ENCODE measurements at places on chromosomes 3 and 15.

GRCh38 chr3:185874119-185874518 is 49.3 kb upstream of the IGF2BP2 start:
- DNase-seq, result no peak

DNA sequence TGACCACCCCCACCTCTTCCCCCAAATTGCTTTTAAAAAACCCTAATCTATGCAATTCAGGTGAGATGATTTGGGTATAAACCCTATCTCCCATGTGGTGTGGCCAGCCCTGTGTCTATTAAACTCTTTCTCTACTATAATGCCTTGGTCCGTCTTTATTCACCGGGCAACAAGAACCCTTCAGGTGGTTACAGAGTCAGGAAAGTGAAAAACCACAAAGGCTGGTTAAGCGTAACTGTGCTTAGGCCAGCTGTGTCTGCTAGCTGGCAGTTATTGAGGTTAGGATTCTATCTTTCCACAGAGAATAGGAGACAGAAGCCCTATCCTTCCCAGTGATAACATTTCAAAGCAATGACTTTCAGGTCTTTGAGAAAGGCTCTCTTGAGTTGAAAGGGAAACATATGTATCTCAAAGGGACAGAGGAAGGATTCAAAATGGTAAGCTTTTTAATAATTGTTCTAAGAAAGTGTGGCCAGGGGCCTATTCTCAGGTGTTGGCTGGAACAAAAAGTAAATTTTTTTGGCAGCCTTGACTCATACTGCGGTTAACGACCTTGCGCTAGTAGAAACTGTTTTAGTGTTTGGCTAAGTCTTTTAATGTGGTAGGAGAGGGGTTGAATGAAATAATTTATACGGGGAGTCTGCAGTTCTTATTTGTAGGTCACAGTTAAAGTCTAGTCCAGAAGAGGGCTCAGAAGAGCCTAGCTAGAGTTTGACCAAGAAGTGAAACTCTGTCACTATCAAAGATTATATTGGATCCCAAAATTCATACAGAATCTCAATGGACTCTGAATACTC is 89.0 kb downstream of the NPAP1 start:
- no peak for DNase-seq

- DNase-seq, result no peak
Measured at GRCh38 chr3:150583028-150583427, 20.1 kb upstream of the SELENOT start.

DNA sequence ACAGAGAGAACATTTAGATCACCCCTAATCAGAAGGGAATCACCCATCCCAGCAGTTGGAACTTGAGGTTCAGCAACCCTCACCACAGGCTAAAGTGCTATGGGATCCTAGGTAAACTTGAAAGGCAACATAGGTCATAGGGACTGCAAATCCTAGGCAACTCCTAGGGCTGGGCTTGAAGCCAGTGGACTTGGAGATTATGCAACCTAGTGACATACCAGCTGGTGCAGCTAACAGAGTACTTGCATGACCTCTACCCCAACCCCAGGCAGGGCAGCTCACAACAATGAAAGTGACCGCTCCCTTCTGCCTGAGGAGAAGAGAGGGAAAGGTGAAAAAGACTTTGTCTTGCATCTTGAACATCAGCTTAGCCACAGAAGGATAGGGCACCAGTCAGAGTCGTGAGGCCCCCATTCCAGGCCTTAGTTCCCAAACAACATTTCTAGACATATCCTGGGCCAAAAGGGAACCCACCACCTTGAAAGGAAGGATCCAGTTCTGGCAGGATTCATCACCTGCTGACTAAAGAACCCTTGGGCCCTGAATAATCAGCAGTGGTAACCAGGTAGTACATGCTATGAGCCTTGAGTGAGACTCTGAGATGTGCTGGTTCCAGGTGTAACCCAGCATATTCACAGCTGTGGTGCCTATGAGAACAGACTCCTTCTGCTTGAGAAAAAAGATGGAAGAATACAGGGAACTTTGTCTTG is 37.6 kb upstream of the FBN1 start:
- no peak for DNase-seq

- DNase-seq, result no peak
Measured at GRCh38 chr3:21668012-21668411, 83.0 kb downstream of the ZNF385D start.

GRCh38 chr3:117303443-117303842 is 593.9 kb downstream of the TUSC7 start:
- no peak for DNase-seq

DNA sequence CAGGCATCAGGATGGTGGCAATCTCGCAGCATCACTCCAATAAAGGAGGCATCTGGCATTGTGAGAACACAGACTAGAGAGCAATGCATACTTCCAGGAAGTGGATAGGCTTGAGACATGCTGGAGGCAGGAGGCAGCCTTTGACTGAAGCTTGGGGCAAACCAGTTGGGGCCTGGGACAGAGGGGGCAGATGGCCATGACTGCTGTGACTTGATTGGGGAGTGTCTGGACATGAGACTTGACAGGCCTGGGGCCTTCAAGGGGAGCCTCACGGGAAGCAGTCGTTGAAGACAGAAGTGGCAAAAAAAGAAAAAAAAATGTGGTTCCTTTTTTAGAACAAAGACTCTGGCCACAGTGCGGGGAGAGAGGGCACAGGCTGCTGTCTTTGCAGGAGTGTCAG is 44.7 kb upstream of the CHRNA7 start:
- DNase-seq, result no peak

DNA sequence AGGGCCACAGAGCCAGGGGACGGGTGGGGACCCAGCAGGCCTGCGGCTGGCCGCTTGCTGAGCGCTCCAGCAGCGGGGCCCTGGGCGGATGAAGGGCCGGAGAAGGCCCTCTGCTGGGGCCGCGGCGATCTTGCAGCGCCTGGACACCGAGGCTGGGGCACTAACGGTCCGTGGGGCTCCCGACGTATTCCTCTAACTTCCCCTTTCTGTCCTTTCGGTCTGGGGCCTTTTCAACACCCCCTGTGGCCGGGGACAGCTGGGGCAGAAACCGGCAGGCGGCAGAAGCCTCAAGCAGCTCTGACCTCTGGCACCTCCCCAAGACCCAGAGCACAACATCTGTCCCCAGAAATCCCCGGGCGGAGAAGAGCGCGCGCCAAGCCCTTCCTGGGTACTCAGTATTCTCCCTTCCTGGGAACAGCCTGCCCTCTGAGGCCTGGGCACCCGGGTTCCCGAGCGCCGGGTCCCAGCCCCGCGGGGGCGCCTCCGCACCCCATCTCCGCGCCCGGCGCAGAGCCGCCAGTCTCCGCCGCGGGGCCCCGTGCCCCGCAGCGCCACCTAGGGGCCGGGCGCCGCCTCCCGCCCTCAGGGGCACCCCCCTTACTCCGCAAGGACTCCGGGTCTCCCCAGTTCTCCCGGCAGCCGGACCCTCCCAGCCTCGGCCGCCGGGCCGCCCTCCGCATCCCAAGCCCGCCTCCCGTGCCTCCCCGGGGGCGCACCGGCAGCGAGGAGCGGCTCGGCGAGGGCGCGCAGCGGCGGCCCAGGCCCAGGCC is 582 bp upstream of the SLCO3A1 start:
- DNase-seq, result peak; percentile 50

DNA sequence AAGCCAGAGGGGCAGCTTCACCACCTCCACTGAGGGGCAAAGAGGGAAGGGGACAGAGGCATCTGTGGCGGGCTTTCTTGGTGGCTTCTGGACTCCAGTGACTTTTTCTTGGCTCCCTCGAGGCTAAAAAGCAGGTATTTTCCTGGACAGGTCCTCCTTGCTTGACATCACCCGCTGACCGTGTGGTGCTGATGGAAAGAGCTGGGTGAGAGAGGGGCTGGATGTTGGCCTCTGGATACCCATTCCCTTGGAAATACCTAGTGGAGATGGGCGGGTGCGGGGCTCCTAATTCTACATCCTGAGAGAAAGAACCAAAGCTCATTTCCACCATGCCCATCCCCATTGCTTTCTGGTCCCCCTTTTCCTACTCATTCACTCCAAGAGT is 47.1 kb upstream of the TSEN2 start:
- DNase-seq, result no peak

- DNase-seq, result no peak
Measured at GRCh38 chr3:196179380-196180308, 31.6 kb downstream of the ZDHHC19 start.

DNA sequence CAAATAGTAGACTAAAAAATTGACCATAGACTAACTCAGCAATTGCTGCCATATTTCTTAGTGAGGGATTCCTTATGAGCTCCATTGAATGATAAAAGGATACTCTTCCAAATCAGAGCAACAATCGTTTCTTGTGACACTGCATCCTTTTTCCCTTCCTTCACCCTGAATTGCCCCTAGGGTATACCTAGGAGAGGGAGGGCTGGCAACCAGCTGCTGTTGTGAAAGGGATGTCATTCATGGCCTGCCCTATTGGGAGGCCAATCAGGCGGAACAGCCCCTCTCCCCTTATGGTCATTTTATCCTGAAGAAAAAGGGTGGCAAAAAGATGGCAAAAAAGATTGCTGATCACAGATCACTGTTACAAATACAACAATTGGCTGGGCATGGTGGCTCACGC is 26.3 kb downstream of the B3GNT5 start:
- no peak for DNase-seq

GRCh38 chr3:127217596-127218453 is 24.9 kb downstream of the PRR23E start:
- no peak for DNase-seq

DNA sequence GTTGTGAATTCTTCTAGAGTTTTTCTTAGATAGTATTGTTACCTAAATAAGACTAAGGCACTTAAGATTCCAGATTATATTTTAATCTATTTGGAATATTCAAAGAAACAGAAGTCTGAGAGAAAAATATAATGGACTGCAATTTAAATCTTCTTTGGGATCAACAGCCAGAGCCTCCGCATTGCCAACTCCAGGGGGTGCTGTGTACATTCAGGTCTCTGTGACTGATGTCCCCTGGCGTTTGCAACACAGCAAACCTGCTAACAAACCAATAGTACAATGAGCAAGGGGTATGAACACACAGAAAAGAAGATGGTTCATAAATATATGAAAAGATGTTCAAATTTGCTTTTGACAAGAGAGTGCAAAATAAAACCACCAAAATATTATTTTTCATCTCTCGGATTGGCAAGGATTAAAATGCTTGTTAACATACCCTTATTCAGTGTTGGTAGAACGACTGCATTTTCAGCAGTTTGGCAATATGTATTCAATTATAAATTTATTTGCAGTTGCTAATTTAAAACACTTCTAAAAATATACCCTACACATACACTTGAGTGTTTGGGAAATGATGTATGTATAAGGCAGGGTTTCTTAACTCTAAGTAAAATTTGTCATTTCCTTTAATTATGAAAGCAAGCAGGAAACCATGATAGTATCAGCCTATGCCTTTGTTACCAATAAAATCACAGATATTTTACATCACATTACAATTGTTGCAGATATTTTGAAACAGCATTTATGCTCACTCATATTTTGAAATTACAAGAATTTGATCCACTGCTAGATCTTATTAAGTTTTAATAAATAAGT is 16.1 kb upstream of the TM4SF1 start:
- DNase-seq, result peak; percentile 86

- DNase-seq, result no peak
Measured at GRCh38 chr3:57006949-57007419, 53.5 kb upstream of the SPATA12 start.

GRCh38 chr3:127534564-127534963 is 56.0 kb downstream of the TPRA1 start:
- DNase-seq, result peak; percentile 50

DNA sequence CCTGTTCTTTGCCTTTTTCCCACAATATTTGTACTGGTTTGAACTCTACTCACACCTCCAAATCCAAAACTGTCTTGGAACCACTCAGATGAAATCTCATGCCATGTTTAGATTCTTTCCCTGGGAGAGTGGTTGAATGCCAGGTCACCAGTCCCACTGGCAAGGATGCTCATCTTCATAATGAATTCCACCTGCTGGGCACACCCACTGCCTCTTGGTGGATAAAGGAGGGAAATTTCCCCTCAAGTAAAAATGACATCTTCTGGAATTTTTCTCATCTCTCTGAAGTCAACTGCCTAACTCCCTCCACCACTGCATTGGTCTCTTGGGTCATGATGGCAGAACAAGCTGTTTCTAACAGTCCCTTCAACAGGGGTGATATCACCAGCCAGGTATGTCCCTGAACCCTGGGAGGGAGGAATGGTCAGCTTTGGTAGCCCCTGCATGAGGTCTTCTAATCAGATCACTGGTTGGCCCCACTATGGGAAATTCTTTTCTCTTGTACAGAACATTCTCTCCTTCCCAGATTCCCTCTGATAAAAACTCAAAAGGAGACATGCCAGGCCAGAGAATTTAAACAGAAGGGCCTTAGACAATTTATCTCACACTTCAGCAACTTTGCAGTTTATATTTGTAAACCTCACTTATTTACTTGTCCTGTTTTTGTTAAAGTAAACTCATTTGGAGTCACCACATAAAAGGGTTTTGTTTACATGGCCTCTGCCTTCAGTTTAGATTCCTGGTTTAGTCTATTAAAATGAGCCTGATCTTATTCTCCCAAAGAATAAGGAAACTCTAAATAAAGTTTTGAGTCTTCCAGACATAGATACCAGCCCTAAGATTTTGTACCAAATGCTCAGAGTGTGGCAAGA is 143.4 kb downstream of the WNT5A start:
- no peak for DNase-seq

GRCh38 chr15:56933410-56933809 is 15.0 kb downstream of the TCF12 start:
- DNase-seq, result no peak

DNA sequence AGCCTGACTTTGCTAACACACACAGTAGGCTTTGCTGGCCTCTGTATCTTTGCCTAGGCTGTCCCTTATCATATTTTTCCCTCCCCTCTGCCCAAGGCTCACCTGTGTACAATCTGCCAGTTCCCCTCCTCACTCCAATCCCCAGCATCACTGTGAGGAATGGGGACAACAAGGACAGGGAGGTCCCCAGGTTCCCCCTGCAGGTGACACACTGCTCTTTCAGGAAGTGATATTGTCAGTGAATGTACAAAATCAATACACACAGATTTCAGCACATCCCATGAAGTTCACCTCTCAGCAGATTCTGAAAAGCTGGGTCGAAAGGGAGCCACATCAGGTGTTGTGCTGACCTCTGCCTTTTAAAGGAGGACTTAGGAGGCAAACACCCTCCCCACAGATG is 177.5 kb downstream of the RAB11A start:
- DNase-seq, result peak; percentile 47

DNA sequence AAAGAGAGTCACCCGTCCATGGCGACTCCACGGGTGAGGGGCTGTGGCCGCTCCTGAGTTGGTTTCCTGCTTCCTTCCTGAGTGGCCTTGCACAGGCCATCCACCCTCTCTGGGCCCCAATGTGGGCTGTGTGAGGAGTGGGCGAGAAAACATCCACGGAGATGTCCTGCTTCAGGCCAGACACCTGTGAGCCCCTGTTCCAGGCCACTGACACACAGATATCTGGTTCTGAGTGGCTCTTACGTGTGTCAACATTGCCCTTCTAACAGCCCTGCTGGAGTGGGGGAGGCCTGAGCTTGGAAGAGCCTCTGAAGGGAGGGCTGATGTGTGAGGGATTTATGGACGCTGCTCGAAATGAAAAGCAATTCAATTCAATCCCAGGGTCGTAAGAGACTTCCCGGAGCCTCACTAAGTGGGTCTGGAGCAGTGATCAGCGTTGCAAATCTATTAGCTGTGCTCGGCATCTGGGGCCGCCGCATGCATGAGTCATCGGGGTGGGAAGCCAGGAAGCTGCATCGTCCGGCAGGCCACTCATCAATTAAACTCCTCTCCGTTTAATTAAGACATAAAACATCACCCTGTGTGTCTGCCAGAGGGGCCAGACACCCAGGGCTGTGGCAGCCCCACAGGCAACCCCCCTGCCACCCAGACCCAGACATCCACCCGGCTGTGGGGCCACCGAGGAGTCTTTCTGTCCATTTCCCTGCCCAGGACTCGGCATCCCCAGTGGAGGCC is 20.0 kb upstream of the PRR23E start:
- DNase-seq, result peak; percentile 92

- no peak for DNase-seq
Measured at GRCh38 chr3:195888981-195889869, 19.1 kb downstream of the TNK2 start.

All from NCI-H82 (cell line).